Endothelial cell (in vitro differentiated cells): ENCODE measurements at places on chromosomes 4 and X.

GRCh38 chrX:3548765-3549391 lies 164.6 kb downstream of the PRKX start:
- DNase-seq, result no peak

GRCh38 chr4:8545439-8545765 lies 34.8 kb upstream of the GPR78 start:
- DNase-seq, result no peak

DNA sequence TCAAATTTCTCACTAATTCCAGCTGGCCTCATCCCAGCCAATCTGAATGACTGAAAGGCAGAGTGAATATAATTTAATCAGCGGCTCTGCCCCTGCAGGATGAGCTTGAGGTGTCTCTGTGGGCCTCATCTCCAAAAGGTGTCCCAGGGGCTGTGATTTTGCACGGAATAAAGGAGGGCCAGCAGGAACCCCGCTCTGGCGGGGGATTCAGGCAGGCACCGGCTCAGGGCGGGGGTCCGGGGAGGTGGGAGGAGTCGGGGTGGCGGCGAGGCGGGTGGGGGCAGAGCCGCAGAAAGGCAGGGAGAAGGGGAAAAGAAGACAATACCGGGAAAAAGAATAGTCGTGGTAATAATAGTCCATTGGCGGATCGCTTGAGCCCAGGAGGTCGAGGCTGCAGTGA lies 16.0 kb upstream of the ERCC6L start:
- no peak for DNase-seq

DNA sequence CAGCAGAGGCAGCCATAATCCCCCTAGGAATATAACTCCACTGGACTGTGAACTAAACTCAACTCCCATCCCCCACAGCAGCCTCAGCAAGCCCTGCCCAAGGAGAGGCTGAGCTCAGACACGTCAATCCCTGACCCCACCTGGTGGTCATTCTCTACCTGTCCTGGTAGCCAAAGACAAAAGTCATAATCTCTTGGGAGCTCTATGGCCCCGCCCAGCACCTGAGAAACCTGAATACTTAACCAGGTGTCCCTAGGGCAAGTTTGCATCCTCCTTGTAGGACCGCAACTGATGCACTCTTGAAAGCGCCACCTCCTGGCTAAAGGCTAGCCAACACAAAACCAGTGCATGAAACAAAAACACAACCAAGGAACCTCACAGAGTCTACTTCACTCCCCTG lies 18.4 kb downstream of the CT47B1 start:
- DNase-seq, result peak; percentile 3

- no peak for DNase-seq
Measured at GRCh38 chr4:10656420-10656819, 28.1 kb downstream of the CLNK start.

DNA sequence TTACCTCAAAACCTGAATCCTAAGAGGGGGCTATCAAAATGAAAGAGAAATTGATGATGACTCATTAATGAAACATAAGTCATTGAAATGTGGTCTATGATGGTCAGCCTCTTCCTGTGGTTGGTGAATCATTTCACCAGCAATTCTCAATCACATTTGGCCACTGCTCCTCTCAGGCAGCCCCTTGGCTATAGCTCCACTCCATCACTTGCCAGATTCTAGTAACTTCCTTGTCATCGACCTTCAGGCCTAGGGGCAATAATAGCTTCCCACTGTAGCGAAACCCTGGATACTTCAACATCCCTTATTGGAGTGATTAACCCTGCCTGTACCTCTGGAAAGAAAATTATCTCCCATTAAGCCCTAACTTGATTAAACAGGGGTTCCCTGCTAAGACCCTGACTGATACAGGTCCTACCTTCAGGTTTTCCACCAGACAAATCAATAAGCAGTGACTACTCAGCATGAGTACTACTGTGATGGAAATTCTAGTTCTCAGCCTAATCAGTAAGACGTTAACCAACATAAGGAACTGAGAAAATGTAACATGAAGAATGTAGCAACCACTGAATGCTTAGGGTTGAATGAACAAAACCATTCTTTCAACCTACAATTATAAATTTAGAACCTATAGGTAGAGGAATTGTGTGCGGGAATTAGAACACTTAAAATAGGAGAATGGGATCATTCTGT lies 30.4 kb downstream of the ADH7 start:
- no peak for DNase-seq

DNA sequence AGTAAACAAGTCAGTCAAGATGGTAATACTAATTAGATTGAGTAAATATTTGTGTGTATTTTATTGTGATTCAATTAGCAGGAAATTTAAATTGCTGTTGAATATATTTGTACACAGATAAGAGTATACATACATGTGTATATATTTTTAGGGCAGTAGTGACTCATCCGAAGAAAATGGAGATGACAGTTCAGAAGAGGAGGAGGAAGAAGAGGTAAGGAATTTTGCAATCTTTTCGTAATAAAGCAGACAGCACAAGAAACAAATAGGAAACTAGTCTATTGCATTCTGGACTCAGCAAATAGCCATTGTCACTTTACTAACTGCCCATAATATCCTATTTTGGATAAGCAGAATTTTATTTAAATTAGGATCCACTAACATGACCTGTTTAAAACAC lies 6.6 kb downstream of the IBSP start:
- DNase-seq, result no peak

DNA sequence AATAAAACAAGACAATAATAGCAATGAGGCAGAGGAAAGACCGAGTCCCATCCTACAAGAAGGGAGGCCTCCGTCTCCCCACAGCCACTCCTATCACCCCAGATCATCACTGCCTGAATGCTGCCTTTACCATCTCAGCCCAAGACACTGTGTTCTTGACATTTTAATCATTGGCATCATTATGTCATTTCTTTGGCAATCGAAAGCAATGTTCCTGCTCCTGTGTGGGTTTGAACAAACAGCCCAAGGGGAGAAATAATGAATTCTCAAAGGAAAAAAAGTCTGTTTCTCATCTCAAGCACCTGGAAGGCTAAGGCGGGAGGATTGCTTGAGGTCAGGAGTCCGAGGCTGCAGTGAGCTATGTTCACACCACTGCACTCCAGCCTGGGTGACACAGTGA lies 73.0 kb upstream of the ACSL1 start:
- no peak for DNase-seq

GRCh38 chr4:144411700-144412099 lies 234.3 kb upstream of the HHIP start:
- no peak for DNase-seq

- no peak for DNase-seq
Measured at GRCh38 chr4:67624939-67625338, 66.4 kb downstream of the STAP1 start.

DNA sequence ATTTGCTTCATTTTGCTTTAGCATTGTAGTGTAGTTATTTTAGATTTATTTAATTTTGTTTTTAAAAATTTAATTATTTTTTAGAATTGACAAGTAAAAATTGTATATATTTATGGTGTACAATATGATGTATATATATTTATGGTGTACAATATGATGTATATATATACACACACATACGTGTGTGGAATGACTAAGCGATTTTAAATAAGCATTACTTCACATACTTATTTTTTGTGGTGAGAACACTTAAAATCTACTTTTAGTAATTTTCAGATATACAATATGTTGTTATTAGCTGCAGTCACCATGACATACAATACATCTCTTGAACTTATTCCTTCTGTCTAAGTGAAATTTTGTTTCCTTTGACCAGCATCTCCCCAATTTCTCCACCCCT lies 172.9 kb downstream of the SPRY1 start:
- DNase-seq, result no peak

GRCh38 chr4:154625971-154626370 lies 13.5 kb upstream of the FGG start:
- no peak for DNase-seq

DNA sequence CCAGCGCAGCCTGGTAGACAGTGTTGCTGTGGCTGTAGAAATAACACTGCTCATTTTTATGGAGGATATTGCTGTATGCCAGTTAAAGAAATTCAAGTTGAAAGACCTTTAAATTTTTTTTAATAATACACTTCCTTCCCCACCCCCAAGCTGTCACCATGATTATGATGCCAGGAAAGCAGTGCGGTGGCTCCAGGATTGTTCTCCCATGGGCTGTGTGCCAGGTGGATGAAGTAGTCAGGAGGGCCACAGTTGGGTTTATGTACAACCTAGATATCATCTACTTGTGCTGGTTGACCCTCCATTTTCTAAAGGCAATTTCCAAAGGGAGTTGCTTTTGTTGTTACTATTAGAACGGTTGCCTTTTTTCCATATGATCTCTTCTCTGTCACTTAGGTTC lies 136.6 kb downstream of the AFF1 start:
- DNase-seq, result no peak

GRCh38 chr4:120801137-120801758 lies 121.3 kb downstream of the PRDM5 start:
- DNase-seq, result no peak

DNA sequence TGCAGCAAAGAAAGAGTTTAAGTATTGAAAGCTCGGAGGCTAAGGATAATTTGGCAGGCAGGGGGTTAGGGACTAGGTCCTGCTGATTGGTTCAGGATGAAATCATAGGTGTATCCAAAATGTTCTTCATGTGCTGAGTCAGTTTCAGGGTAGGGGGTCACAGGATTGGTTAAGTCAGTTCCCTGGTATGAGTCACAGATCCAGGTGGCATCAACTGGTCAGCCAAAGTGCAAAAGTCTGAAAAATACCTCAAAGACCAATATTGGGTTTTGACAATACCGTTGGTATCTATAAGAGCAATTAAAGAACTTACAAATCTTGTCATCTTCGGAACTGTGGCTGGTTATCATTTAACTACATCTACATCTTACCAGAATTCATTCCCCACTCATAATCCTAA lies 25.6 kb upstream of the PRDM8 start:
- no peak for DNase-seq

DNA sequence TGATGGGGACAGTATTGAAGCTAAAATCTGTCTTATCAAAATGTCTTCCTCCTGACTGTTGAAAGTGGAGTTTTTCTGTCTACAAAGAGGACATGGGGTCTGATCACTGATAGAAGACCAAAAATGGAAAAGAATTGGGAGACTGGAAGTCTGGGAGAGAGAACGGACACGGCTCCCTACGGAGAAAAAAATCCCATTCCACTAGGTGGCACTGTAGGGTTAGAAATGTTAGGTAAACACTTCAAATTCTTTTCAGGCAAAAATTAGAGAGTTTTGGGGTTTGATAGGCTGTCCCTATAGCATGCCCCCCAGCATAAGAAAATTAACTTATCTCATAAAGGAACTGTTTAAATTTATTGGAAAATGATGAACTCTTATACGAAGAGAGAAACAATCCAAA lies 200.5 kb downstream of the FAM133A start:
- DNase-seq, result peak; percentile 46

GRCh38 chr4:122827879-122828601 lies 1.4 kb downstream of the FGF2 start:
- peak; percentile 24 for DNase-seq

- no peak for DNase-seq
Measured at GRCh38 chr4:140720387-140721304, 35.5 kb downstream of the TBC1D9 start.

- DNase-seq, result no peak
Measured at GRCh38 chrX:155132110-155132509, 60.8 kb downstream of the BRCC3 start.

DNA sequence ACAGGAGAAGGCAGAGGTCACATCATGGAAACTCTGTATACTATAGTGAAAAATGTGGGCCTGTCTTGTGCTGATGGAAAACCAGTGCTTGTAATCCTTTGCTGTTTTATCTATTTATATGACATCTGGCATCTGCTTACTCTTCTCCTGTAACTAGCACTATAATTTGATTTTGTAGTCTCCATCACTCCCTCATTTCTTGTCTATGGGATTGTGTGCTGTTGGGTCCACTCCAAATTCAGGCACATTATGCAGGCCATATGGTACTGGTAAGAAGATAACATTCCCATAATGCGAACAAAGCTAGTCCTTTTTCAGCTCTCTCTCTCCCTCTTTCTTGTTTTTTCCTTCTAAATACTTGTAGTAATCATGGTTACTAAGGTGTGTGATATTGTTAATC lies 581.2 kb upstream of the IGFBP7 start:
- no peak for DNase-seq

DNA sequence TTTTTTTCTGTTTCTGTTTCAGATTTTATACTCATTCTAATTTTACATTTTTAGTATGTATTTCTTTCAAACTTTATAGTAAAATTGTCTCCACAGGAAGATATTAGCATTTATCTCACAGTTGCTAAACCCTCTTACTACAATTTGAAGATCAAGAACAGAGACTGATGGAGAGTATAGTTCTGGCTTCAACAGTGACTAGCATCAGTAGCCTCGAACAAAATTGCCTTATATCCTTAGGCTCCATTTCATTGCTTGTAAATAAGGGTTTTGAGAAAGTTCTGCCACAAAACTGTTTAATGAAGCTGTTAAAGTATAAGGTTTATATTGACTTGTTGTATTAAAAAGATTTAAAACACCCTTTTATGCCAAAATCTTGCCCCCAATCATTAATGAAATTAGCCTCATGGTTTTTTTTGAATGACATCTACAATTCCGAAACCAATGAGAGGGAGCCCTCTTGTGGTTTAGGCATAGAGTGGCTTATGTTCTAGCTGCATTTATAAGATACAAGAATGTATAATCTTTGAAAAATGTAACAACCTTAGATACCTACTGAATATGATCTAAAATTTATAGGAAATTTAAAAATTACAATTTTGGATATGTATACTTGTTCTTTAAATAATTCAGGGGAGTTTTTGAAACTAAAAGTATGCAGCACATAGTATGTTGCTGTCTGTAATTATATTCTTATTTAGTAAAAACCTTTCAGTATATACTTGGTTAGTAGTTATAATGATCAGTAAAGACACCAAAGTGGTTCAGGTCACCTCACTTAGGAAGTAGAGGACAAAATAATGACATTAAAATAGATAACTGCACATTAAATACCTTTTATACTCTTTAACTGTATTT lies 109.8 kb upstream of the HPGD start:
- no peak for DNase-seq

DNA sequence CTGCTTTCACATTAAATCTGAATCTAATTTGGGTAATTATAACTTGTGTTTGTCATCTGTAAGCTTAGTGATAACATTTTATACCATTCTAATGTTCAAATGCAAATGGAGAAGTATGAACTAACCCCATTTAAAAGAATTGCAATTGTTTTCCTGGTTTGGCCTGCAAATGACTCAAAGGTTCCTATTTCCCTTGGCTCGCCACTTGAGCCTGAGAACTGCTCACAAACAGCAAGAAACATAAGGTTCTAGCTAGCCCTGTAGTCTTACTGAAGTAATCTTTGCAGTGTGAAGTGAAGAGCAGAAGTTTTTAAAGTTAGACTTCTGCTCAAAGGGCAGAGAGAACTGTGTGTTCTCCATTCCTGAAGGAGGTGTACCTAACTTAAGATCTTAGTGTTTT lies 27.2 kb downstream of the UPRT start:
- DNase-seq, result no peak

DNA sequence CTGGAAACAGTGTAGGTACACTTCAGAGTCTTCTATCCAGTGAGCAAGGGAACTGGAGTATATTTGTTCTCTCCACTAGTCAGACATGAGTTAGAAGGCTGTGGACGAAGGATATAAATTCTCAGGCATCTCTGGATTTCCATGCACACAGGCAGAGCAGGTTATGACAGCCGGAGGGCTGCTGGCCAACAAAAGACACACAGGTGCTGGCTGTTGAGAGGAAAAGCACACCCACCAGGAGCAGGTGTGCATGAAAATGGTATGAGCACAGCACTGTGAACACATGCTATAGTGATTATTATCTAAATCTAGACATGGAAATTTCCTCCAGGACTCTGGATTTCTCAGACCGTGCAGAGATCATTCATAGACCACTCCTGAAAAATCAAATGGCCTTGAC lies 444.7 kb upstream of the RPS6KA3 start:
- no peak for DNase-seq
